ENCODE measurements at places on chromosomes 3 and 15.

DNA sequence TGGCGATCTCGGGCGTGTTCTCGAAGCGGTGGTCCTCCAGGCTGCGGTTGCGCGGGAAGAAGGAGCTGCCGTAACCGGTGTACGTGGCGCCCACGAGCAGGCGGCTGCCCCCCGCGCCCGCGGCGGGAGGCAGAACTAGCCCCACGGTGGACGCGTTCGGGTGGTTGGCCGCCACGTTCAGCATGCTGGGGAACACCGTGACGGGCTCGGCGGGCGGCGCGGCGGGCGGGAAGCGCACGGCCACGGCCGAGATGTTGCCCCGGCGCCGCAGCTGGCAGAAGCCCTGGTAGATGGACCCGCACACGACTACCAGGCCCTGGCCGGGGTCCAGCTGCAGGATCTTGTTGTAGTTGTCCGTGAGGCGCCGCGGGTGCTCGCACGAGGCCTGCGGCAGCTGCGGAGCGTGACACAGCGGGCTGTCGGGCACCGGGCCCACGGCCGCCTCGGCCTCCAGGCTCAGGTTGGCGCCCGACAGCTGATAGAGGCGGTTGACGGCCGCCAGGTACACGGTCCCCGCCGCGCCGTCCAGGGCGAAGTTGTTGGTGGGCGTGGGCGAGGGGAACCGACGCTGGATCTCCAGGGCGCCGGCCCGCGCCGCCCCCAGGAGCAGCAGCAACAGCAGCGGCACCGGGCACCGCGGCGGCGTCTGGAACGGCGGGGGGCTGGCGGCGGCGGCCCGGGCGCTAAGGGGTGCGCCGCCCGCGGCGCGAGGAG, 397 bp downstream of the PLXND1 start:
- no peak for DNase-seq

GRCh38 chr3:169998668-169999131, 32.1 kb downstream of the SEC62 start:
- DNase-seq: no peak

DNA sequence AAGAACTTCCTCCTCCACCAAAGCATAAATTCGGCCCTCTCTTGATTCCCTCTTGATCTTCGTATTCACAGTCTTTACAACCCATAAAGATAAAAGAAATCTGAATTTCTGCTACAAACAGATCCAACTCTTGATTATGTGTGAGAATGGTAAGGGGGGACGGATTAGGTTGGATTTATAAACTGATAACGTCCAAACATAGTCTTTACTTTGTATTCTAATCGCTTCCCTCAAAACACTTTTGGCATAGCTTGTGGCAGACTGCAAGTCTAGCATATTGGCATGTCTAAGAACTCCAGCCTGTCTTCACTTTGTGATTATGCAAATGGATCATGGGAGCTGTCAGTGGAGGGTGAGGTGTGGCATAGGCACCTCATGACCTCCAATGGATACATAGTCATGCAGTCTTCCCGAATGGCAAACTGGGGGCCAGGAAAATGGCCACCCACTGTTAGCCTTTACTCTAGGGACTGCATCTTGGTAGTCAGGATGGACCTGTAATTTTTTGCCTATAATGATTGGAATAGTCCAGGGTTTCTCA, 24.3 kb upstream of the GPR171 start:
- no peak for DNase-seq

- no peak for DNase-seq
Measured at GRCh38 chr3:180679178-180680096, at the start of gene CCDC39. CCDC39 (minus strand) TSS chr3:180679489; CDS start chr3:180679380, 109 bp downstream.

DNA sequence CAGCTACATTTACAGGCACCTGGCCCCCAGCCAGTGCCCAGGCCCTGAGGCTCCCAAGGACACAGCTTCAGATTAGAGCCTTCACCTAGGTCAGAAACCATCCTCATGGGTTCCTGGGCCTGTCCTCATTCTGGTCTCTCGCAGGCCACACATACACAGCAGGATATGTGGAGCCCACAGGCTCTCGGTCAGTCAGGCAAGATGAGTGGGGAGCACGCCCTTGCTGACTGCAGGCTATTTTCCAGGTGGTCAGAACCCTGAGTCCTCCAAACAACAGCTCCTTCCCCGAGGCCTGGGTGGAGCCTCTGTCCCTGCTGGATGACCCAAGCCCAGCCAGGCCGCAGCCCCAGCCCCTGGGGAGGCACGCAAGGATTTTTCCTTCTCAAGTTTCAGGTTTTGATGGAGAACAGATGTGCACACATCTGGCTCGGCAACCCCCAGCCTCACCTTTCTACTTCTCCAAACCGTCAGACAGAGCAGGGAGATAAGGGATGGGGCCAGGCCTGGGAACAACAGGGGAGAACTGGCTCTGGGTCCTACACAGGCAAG, 1.6 kb downstream of the STRA6 start:
- no peak for DNase-seq

DNA sequence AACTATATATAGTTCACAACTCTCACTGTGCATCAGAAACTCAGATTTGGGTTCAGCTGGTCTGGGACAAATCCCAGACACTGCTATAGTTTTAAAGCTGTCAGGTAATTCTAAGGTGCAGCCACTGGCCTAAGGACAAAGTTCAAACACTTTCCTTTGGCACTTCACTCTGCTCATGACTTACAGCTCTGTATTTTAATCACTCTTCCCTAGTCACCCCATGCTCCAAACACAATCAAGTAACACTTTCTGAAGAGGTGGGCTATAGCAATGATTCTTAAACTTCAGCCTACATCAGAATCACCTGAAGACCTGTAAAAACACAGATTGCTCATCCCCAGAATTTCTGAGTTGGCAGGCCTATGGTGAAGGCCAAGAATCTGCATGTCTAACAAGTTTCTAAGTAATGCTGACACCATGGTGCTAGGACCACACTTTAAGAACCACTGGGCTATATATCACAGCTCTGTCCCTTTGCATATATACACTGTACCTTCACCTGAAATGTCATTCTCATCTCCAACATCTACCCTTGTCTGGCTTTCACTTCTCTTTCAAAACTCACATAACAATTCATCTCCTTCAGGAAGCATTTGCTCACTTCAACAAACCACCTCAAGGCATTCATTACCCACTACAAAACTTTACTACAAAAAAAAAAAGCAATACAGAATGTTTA, 21.4 kb downstream of the STAG1 start:
- DNase-seq: no peak

DNA sequence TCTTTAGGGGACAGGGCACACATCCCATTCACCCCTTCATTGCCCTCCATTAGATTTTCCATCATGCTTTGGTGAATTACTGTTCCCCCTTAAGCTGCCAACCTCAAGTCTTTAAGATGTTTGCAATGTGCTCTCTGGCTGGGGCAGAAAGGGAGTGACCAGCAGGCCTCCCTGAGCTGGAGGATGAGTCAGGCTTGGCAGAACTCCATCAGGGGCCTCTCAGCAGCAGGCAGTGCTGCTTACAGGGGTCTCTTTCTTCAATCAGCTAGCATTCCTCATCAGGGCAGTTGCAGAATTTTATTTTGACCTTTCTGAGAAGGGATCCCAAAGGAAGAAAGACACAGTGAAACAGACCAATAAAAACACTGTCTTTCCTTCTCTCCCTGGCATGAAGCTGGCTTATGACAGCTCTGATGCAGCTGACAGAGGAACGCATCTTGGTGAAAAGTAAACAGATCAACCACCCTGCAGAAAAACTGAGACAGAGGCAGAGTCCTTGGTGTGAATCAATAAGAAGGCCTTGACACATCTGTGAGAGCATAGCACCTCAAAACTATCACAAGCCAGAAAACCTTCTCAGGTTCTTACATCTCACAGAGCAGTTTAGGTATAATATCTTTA, 88.7 kb upstream of the MRPL3 start:
- no peak for DNase-seq

DNA sequence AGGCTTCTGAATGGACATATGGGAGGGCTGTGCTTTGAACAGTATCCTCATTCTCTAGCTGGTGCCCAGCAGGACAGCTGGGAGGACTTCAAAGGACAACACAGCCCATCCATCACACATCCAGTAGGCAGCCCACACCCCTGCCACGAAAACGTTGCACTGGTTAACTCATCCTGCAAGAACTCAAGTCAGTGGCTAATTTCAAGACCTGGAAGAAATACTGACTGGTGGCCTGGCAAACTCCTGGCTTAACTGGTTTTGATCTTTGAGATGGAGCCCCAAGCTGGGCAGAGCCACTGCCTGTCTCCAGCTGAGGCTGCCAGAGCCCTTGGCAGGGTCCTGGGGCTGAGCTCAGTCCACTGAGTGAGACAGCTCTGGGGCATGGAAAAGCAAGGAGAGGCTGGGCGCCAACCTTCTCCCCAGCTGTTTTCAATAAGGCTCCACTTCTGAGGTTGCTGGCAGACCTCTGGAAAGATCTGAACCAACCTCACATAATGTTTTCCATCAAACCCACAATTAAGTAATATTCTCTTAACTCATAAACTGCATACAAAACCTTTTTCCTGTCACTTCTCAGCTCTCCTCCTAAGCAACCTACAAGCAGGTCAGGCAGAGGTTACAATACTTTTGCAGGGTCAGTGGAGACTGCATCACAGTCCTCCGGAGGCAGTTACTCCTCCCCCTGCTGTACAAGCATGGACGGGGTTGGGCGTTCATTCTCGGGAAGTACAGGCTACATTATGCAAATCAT, 110.3 kb downstream of the MYLK start:
- DNase-seq: no peak

DNA sequence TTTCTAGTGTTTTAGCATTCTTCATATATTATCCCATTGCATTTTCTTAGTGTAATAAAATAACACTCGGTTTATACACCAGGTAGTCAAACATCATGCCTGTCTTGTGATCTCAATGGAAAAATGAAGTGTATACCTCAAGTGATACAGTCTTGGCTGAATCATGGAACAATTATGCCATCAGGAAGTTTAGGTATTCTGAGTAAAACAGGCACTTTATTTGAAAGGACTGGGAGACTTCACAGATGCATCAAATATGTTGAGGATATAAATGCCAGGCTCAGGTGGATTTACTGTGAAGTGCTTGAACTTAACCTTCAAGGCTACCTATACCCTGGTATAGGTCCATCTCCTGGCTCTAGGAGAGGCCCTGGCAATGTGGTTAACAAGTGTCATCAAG, 8.5 kb downstream of the TGFBR2 start:
- DNase-seq: no peak

GRCh38 chr3:112500621-112501020, 1.3 kb upstream of the BTLA start:
- DNase-seq: no peak

- no peak for DNase-seq
Measured at GRCh38 chr15:101599091-101599490, 53.1 kb downstream of the TM2D3 start.

DNA sequence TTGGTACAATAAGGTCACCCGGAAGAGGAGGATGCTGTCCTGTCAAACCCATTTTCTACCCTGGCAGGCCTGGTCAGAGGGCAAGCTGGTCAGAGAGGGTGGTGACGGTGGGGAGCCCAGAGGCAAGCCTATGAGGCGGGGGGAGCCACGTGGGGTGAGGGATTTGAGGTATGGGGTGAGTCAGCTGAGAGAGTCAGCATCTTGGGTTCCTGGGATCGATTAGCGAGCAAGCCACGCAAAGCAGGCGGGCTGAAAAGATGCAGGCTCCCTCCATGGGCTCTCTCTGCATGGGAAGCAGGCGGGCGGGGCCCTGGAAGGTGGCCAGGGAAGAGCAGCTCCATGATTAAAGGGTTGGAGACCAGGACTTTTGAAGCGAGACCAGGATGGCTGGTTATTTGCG, 48.1 kb downstream of the MAGEF1 start:
- no peak for DNase-seq

DNA sequence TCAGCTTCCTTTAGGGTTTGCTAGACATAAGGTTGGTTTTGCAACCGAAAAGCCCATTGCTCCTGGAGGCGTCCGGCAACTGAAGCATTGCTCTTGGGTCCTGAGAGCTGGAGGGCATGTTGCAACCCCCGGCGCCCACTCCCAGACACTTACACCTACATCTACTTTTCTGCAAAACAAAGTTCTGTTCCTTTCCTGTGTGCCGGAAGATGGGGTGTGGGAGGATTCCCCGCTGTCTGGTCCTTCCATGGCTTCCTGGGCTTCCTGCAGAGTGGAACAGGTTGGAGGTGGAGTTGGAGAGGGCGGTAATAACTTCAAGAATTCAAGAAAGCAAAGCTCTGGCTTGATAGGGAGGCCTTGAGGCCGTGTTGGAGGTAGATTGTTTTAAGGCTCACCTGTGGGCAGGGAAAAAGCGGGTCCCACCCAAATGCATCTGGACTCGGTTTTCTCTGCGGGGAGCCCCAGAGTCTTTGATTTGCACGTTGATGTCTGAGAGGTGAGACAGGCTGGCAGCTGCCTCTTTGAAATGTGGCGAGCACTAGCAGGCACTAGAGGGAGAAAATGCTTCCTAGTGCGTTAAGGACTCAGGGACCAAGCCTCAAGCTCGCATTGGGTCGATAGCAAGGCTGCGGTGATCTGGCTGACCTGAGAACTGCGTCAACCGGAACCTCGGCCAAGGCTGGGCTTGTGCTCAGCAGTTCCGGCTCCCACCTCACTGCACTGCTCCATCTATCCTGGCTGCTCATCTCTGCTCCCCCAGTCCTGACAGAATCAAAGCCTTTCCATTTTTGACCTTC, 39.5 kb downstream of the NR2F2 start:
- DNase-seq: no peak

GRCh38 chr3:170470063-170471016, 51.7 kb downstream of the CLDN11 start:
- DNase-seq: no peak

- DNase-seq: no peak
Measured at GRCh38 chr3:154398084-154398967, 31.7 kb downstream of the GPR149 start.

- no peak for DNase-seq
Measured at GRCh38 chr15:36658312-36658711, 78.9 kb downstream of the CDIN1 start.

DNA sequence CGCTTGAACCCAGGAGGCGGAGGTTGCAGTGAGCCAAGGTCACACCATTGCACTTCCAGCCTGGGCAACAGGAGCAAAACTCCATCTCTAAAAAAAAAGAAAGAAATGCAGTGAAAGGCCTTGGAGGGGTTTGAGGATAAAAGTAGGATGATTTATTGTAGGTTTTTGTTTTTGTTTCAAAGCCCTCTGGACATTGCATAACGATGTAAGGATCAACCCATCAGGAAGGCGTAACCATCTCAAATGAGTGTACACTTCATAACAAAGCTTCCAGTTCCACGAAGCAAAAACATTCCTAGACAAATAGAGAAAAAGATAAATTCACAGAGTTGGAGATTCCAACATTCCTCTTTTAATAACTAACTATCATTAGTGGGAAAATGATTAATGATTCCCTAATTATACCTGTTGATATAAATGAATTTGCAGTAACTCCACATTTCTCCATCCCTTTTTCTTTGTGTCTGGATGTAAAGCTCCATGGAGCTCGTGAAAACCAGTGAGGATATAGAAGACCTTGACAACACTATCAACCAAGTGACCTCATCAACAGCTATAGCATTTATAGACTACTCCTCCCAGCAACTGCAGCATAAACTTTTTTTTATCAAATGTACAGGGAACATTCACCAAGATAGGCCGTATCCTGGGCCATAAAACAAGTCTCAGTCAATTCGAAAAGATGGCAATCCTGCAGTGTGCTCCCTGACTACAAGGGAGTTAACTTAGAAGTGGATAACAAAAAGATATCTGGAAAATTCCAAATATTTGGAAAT, 48.7 kb upstream of the PPP4R2 start:
- no peak for DNase-seq

GRCh38 chr3:56005196-56005805, 463.0 kb downstream of the ERC2 start:
- no peak for DNase-seq

Measured in stimulated activated CD8-positive, alpha-beta memory T cell treated with anti-CD3 and anti-CD28 coated beads, Interleukin-2, amount 100 ng/mL, for 1 hour (primary cell).